Right lobe of liver (tissue), 6 donors: ENCODE measurements at places on chromosomes 1 and 21.

GRCh38 chr1:3612123-3612522, 815 bp upstream of the MEGF6 start:
- DNase-seq: no peak
- H3K4me1 ChIP-seq: no peaks in the 10 kb centered on the region
- H3K27ac ChIP-seq: no peak overlapping the region
- no peaks in the 10 kb centered on the region for H3K36me3 ChIP-seq

DNA sequence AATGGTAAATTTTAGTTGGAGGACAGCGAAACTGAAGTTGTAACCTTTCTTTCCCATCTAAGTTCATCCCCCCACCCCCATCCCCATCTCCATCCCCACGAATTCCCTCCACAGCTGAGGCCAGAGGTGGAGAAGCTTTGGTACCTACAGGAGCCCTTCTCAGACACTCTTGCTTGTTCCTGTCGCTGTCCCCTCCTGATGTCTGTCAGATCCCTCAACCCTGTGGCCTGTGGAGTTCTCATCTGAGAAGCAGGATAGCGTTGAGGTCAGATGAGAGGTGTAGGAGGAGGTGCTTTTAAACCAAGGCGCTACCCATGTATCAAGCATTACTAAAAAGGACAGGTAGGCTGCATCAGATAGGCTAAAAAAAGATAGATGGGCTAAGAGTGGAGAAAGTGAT, 769 bp downstream of the NTPCR start:
- peaks cover 4% of the 10 kb centered on the region for H3K4me1 ChIP-seq
- H3K4me3 ChIP-seq: peak overlapping the region; percentile 84
- H3K27me3 ChIP-seq: no peaks in the 10 kb centered on the region
- no peak for DNase-seq
- H3K27ac ChIP-seq: no peak overlapping the region
- no peaks in the 10 kb centered on the region for H3K36me3 ChIP-seq

- no peak overlapping the region for H3K4me3 ChIP-seq
- no peak overlapping the region for H3K27ac ChIP-seq
- H3K27me3 ChIP-seq: no peaks in the 10 kb centered on the region
- no peak for DNase-seq
These were observed 8.0 kb downstream of the KIAA1614 start for GRCh38 chr1:180920702-180921101.

- no peaks in the 10 kb centered on the region for H3K36me3 ChIP-seq
- no peaks in the 10 kb centered on the region for H3K4me1 ChIP-seq
- DNase-seq: no peak
- H3K27me3 ChIP-seq: no peaks in the 10 kb centered on the region
- H3K27ac ChIP-seq: no peak overlapping the region
- no peak overlapping the region for H3K4me3 ChIP-seq
These were observed 185.5 kb upstream of the NFIA start for GRCh38 chr1:60896701-60897363.

DNA sequence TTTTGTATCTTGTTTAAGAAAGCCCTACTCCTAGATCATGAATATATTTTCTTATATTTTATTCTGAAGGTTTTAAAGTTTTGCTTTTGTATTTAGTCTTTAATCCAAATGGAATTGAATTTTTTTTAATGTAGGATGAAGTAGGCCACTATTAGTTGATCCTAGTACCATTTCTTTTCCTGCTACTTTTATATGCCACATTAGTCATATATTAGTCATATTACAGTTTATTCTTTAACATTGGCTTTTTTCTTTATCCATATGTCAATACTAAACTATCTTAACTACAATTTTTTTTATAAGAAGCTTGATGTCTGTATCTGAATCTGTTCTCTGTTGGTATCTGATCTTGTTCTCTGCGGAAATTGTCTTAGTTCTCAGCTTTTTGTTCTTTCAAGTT, 48.8 kb downstream of the MAN1A2 start:
- H3K36me3 ChIP-seq: no peaks in the 10 kb centered on the region
- H3K27me3 ChIP-seq: no peaks in the 10 kb centered on the region
- DNase-seq: no peak
- no peaks in the 10 kb centered on the region for H3K4me1 ChIP-seq

DNA sequence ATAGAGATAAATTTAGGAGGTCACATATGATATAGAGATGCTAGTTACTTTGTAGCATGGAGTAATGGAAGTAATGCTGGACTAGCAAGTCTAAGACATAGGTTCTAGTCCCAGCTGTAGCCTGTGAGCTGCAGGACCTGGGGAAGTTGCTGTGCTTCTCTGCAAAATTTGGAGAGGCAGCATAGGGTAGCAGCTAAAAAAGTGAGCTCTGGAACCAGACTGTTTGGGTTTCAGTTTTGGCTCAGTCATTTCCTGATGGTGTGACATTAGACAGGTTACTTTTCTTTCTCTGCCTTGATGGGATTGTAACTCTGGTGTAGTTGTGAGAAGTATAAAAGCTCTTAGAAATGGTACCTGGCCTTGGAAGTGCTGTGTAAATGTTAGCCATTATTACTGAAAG, 3.3 kb downstream of the METTL13 start:
- peaks cover 3% of the 10 kb centered on the region for H3K4me1 ChIP-seq
- H3K4me3 ChIP-seq: no peak overlapping the region
- H3K27me3 ChIP-seq: no peaks in the 10 kb centered on the region
- DNase-seq: no peak
- H3K27ac ChIP-seq: no peak overlapping the region
- H3K36me3 ChIP-seq: no peaks in the 10 kb centered on the region

DNA sequence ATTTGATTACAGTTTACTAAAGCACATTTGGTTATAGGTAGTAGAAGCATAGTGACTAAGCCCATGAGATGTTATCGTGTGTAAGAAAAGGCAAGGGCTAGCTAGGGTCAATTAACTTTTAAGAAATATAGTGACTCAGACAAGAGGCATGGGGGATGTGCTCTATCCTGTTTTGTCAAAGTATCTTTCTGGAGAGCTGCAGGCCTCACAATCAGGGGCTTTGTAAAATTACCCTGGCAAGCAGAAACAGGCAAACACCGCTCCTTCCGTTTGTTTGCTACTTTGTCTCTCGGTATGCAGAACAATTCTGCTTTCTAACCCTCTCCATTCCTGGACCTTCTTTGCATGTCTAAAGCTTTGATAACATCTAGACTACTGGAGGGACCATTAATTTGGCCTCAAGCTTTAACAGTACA, 26.1 kb upstream of the ZNF697 start:
- H3K4me1 ChIP-seq: peaks cover 3% of the 10 kb centered on the region
- H3K36me3 ChIP-seq: no peaks in the 10 kb centered on the region
- no peaks in the 10 kb centered on the region for H3K27me3 ChIP-seq
- no peak overlapping the region for H3K4me3 ChIP-seq
- H3K27ac ChIP-seq: no peak overlapping the region

GRCh38 chr1:67463298-67463955, 33.2 kb upstream of the SERBP1 start:
- H3K36me3 ChIP-seq: no peaks in the 10 kb centered on the region
- no peak for DNase-seq
- no peaks in the 10 kb centered on the region for H3K4me1 ChIP-seq
- H3K27ac ChIP-seq: no peak overlapping the region
- H3K4me3 ChIP-seq: no peak overlapping the region

- no peaks in the 10 kb centered on the region for H3K36me3 ChIP-seq
- no peaks in the 10 kb centered on the region for H3K27me3 ChIP-seq
- H3K4me3 ChIP-seq: no peak overlapping the region
- DNase-seq: no peak
- H3K27ac ChIP-seq: no peak overlapping the region
These were observed 547 bp downstream of the PDPN start for GRCh38 chr1:13583966-13584791.

DNA sequence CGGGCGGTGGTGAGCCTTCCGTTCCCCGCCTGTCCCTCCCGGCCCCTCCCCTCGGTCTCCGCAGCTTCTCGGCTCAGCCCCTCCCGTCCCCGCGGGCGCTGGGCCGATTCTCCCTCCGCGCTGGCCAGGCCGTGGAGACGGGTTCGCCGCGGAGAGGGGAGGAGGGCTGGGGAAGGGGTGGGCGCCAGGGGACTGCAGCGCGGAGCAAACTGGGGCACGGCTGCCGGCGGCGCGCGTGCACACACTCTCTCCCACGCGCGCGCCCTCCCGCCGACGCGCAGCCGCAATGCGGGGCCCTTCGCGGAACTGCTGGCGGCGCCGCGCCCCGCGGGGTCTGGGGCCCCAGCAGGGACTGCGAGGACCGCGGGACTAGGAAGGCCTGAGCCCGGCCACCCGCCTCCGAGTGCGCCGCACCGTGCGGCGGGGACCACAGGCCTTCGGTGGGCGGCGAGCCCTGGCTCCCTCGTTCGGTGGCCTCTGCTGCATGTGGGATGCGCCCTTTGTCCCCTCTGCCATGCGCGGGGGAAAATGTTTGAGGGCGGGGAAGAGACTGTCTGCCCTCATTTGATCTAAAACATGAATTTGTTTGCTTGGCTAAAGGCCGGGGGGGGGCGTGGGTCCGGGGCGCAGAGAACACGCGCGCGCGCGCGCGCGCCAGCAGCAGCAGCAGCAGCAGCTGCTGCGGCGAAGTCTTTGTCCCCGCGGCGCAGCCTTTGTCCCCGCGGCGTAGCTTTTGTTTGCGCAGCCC, 90.7 kb upstream of the VAMP3 start:
- no peak for DNase-seq
- H3K36me3 ChIP-seq: no peaks in the 10 kb centered on the region
- H3K27me3 ChIP-seq: no peaks in the 10 kb centered on the region
- peak overlapping the region; percentile 60 for H3K4me3 ChIP-seq
- H3K27ac ChIP-seq: no peak overlapping the region

GRCh38 chr1:4962836-4963235, 308.4 kb downstream of the AJAP1 start:
- no peak overlapping the region for H3K4me3 ChIP-seq
- no peak for DNase-seq
- H3K4me1 ChIP-seq: no peaks in the 10 kb centered on the region
- no peak overlapping the region for H3K27ac ChIP-seq
- H3K36me3 ChIP-seq: no peaks in the 10 kb centered on the region

DNA sequence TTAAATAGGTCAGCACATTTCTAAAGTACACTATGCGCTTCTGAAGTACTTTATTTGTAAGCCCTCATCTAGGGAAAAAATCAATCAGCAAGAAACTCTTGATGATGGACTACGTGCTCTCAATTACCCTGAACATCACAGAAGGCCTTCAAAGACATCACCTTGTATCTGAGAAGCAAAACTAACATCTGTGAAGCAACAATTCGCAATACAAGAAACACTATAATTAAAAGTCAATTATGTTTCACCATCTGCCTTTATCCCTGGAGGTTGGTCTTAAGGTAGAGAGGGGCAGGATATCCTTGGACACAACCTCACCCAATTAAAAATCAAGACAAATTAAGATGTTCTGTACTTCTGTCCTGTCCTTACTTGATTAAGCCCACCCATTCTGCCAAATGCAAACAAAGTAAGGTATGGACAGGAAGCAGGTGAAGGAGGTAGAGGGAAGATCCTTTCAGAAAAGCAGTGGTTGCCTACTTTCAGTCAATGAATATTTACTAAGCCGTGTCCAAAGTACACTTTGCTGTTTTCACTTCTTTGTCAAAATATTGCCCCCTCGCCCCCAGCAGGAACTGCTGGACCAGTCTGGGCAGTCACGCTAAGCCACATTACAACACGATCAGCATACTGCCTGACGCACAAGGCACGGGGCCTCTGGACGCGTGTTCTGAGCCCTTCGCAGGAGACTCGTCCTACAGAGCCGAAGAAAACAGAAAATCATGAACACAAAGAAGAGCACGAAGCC, 887 bp downstream of the SLC19A2 start:
- no peaks in the 10 kb centered on the region for H3K27me3 ChIP-seq
- peak; percentile 79 for DNase-seq
- H3K36me3 ChIP-seq: no peaks in the 10 kb centered on the region
- no peaks in the 10 kb centered on the region for H3K4me1 ChIP-seq
- peak overlapping the region; percentile 88 for H3K4me3 ChIP-seq

DNA sequence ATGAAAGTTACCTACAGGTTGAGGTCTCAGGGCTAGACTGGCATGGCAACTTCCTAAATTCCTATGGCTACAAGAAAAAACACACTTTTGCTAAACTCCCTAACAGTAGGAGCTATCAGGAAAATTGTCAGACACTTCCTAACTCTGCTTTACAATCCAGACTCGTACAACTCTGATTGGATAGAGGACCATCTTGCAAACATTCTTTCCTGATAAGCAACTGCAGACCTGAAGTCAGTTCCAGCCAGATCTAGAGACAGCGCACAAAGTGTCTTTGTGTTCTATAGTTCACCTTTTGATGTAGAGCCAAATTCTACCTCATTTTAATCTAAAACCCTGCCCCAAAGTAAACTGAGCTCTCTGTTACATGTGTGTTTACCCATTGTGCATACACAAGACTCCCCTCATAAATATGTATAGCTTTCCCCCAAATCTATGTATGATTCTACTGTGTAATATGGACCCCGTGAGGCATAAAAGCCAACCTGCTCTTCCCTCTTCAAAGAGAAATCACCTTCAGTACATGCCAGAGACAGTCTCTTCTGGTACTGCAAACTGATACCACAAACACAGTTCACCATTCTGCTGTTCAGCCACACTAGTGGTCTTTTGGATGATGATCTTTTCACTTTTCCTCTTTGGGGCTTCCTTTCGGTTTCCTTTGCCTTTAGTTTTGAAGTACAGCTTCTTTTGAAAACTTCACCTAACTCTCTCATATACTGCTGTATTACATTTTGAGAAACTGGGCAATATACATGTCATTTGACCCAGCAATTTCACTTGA, 21.7 kb downstream of the ZP4 start:
- DNase-seq: no peak
- no peaks in the 10 kb centered on the region for H3K4me1 ChIP-seq
- H3K36me3 ChIP-seq: no peaks in the 10 kb centered on the region
- no peaks in the 10 kb centered on the region for H3K27me3 ChIP-seq

DNA sequence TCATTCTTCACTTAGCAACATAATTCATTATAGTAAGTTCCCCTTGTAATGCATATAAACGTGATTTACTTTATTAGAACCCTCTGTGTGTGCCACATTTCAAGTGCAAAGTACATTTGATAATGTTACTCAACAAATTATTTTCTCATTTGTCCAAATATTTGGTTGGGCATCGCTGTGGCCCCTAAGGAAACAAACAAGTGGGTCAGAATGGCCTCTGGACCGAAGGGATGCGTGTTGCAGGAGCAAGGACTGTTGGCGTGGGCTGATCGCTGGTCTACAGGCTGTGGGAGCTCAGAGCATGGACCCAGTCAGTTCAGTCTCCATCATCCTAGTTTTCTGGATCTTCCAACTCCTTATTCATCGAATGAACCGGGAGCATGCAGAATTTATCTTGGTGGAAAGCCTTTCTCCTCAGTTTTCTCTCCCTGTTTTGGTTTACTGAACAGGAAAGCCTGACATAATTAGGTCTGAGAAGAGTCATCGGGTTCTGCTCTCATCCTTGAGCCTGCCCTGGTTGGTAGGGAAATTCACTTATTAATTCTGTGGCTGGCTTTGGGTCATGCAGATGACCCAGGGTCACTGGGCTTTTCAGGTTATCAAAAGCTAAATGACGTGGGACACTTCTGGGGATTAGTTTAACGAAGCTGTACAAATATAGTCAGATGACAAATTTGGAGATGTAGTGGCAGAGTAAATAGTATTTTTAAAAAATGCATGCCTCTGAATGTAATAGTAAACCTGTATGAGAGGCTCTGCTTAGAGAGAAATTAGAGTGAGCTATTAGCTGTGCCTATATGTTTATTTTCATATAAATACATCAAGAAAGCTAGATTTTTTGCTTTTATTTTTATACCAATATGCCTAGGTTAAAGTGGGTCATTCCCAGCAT, 200.2 kb downstream of the SDCCAG8 start:
- H3K4me1 ChIP-seq: no peaks in the 10 kb centered on the region
- H3K27me3 ChIP-seq: no peaks in the 10 kb centered on the region
- H3K4me3 ChIP-seq: peak overlapping the region; percentile 27

- peak overlapping the region; percentile 63 for H3K27ac ChIP-seq
- DNase-seq: peak; percentile 86
- H3K4me3 ChIP-seq: no peak overlapping the region
- no peaks in the 10 kb centered on the region for H3K36me3 ChIP-seq
These were observed 26.1 kb downstream of the ETS2 start for GRCh38 chr21:38831526-38832467.

GRCh38 chr21:38780879-38781278, 24.9 kb upstream of the ETS2 start:
- no peak overlapping the region for H3K27ac ChIP-seq
- DNase-seq: no peak
